ENCODE measurements at places on chromosomes 5 and 9.

GRCh38 chr5:79990205-79990597 is 861 bp downstream of the MTX3 start:
- no peak for DNase-seq

DNA sequence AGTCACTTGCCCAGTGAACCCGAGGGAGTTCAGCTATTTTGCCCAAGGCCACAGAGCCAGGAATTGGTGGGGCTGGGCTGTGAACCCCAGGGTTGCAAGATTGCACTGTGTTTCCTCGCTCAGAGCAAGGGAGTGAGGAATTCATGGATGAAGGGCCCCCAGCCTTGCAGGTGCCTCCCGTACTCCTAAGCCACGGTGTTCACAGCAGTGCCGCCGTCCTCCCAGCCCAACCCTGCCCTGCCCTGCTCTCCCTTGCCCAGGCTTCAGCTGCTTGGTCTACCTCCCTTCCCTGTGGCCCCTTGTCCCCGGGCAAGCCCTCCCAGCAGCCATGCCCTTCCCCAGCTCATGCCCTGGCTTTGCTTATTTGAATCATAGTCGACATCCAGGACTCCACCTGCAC is 6.1 kb downstream of the LAMC3 start:
- DNase-seq = no peak

DNA sequence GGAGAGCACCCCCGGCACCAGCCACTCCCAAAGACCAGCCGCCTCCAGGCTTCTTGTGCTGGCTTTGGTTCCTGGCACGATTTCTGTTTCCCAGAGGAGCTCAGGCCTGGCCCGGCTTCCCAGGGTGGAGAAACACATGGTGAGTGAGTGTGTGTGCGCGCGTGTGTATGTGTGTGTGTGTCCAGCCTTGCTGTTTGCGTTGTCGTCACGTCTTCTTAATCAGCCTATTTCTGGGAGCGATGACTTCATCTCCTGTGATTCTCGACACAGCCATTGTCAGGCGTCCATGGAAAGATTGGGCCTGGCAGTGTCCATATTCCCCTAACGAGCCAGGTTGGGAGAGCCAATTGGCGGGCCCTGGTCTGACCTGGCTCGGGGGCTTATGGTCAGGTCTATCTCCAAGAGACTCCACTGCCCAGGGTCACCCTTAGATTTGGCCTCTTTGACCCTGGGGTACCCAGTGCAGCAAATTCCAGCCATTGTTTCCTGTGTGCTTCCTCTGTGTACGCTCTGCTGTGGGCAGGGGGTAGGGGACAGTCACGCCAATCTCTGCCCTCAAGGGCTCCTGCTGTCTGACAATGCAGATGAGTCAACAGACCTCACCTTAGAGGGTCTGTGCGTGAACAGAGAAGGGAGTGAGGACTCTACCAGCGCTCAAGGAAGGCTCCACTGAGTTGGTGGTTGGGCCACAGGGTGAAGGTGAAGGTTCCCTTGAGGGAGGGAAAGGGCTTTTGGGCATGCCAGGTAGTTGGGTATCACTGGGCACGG is 73.8 kb downstream of the DAB2IP start:
- DNase-seq = no peak

GRCh38 chr5:169006842-169007790 is 293.8 kb downstream of the SLIT3 start:
- DNase-seq = no peak

GRCh38 chr5:144092508-144092907 is 78.0 kb downstream of the YIPF5 start:
- DNase-seq = no peak

- no peak for DNase-seq
These were observed 157.9 kb upstream of the ALDH1B1 start for GRCh38 chr9:38234479-38235170.

GRCh38 chr9:14271093-14271673 is 42.8 kb downstream of the NFIB start:
- no peak for DNase-seq

DNA sequence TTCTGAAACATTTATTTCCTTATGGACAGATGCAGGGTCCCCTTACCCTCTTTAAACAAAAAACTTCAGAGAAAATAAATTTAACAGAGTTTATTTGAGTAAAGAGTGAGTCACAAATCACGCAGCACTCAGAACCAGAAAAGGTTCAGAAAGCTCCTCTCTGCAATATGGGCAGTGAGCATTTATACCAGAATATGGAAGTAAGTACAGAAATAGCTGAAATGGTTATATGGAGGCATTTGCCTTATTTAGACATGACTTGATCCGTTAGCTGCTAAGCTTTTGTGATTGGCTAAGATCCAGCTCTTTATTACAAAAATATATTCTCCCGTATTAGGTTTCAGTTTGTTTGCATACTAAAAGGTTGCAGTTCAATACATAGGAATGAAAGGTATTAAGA is 1554.1 kb downstream of the EFNA5 start:
- no peak for DNase-seq

DNA sequence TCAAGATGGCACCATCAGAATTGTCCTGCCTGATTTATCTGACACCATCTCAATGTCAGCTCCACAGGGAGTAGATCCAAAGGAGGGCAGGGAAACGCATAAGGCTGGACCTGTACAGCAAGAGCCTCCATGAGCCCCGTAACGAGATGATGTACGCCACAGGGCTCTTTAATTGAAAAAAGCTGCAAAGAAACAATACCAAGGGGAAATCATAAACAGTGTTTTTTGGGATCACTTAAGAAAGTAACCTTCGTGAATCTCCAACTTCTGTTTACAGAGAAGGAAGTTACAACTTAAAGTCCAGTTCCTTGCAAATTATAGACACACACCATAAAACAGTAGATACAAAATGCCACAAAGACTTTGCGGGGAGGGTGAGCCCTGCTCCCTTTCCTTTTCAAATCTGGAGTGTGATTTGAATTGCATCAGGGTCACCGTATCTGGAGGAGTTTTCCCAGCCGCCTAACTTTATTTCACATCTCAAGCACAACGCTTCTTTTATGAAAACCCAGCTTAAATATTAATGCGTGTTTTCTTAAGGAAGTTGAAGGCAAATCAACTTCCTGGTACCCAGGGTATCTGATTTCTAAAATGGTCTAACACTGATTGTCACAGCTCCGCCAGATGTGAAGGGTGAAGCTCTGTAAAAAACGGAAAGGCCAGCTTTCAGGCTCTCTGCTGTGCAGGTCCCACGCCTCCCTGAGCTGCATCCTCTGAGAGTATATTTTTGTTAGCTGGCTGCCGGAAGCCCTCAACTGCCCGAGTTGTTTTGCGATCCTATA is 88.9 kb downstream of the EBF1 start:
- DNase-seq = no peak

GRCh38 chr9:132572921-132573320 is 9.5 kb upstream of the BARHL1 start:
- DNase-seq = no peak

- DNase-seq = no peak
These were observed 9.2 kb downstream of the CNTFR start for GRCh38 chr9:34580358-34580757.

DNA sequence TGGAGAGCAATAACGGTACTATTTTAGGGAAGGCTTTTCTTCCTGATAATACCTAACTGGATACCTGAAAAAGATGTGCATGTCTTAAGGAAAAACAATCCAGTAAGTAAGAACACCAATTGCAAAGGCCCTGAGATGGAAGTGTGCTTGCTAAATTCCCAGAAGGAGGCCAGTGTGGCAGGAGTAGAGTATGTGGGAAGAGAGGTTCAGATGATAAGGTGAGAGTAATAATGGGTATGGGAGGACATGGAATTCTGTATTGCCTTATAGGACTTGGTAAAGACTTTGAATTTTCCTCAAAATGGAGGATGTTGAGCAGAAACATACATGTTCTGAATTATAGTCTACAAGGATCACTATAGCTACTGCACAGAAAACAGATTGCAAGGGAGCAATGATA is 89.3 kb downstream of the COMMD10 start:
- DNase-seq = no peak

DNA sequence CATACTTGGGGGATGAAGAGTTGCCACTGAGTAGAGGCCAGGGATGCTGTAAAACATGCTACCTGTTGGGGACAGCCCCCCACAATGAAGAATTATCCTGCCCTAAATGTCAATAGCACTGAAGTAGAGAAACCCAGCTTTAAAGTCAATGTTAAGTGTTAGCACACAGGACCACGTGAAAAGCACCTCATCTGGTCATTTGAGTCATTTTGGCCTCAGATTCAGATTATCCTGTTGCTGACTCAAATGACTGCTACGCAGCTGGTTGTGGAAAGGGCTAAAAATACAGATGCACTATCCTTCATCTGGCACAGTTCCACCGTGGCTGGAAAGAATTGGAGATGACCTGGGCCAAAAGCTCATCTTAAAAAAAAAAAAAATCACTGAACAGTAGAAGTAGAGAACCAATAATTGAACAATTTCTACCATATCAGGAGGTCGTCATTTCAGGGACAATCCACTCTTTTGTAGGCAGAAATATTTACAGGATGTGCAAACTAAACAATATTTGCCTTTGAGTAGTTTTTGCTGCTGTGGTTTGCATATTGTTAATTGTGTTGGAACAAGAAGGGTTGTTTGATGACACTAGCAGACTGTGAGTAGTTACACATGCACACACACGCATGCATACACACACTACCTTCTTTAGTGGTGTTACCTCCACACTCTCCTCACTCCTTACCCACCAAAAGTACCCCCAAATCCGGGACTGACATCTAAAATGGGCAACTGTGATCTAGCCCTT is 195.3 kb upstream of the KLF9 start:
- no peak for DNase-seq

GRCh38 chr5:5116956-5117355 is 23.2 kb upstream of the ADAMTS16 start:
- DNase-seq = no peak

GRCh38 chr9:71072587-71072986 is 48.8 kb downstream of the TRPM3 start:
- DNase-seq = no peak

DNA sequence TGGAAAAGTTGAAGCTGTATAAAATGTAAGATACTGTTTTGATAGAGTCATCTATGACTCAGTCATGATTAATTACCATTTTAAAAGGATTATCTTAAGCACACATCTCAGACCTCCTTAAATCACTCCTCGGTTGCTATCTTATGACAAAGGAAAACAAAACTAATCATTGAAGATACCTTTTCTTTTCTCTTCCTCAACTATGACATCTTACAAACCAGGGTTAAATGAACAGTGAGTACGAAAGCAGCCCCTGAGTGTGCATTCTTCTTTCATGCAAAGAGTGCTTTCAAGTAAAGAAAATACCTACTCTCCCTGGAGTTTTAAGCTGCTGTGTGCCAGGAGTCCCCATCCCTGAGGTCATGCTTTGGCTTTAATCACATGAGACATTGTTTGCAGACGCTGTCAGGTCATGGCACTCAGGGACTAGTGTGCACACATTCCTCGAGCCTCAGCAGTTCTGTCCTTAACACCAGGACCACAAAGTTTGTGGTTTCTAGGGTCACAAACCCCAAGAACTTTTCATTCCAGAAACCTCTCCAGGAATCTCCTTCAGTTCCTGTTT is 86.7 kb upstream of the ICE1 start:
- no peak for DNase-seq

DNA sequence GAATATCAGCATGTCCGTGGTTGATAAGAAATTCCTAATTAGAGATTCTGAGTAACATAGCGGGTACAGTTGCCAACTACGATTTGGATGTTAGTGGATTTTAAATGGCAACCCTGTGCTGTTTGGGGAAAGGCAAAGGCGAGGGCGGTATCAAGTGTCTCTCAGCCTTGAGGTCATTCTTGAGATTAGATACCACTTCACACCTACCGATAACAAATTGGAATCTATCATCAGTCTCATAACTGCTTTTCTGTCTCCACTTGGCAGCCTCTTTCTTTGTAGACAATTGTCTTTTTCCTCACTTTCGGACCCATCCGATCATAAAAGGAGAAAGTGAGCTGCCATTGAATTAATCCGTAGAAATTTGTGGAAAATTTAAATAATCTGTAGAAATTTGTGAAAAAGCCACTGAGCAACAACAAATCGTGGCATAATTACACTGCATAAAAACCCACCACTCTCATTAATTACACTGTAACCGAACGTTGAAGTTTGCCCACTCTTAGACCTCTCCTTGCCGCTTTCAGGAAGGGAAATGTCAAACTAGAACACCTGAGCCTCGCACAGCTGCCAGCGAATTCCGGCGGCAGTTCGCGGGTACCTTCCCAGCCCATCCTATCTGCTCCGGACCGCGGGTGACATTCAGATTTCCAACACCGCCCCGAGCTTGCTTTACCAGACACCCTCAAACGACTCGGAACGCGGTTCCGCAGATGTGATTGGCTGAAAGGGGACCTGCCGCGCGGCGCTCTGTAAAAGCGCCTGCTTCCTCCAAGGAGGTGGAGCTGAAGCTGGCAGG is 849 bp upstream of the RGMB start:
- peak; percentile 61 for DNase-seq

- DNase-seq = no peak
These were observed 54.0 kb downstream of the FEM1C start for GRCh38 chr5:115490596-115490995.

All from Kasumi-1 (cell line).